ENCODE measurements at places on chromosomes 2 and 18.

DNA sequence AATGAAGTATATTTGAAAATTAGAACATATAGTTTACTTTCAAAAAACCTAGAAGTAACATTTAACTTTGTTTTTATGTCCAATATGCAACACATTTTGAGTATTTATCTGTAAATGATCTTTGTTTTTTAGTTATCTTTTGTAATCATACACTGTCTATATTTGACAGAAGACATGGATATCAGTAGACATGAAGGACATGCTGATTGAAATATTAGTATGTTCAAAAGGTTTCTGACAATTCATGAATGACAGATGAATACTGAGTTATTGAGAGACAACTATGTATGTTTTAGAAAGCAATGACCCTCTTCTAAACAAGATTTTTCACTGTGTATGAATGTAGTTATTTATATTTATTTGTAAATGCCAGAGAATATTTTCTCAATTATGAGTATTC lies 215.6 kb upstream of the TMEFF2 start:
- DNase-seq: no peak

GRCh38 chr2:20447437-20448245 lies 767 bp downstream of the RHOB start:
- DNase-seq: peak; percentile 83

DNA sequence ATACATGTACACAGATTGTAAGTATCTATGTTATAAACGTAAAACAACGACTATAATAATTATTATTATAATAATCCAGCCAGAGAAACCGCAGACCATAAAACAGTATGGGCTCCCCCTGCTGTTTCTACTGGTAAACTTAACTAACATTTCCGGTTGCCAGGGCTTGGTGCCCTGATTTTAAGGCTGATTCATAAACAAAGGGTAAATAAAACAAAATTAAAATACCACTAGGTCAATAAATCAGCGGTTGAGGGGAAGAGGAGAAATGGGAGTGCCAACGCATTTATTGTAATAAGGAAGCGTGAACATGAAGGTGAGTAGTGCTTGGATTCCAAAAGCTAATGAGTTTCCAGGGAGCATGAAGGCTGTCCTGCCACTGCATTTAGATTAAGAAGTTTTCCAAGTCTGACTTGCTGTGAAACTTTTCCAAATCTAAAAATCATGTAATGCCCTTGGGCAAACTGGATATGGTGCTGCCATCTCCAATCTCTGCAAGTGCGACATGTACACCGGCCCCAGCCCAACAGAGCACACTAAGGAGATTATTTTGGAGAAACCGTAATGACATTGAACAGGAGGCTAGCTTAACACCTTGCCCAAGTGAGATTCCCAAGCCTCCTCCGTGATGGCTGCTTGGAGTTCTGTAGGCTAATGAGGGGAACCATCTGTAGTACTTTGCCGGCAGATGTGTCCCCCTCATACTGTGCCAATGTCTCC lies 50.7 kb upstream of the HNRNPA3 start:
- DNase-seq: no peak

DNA sequence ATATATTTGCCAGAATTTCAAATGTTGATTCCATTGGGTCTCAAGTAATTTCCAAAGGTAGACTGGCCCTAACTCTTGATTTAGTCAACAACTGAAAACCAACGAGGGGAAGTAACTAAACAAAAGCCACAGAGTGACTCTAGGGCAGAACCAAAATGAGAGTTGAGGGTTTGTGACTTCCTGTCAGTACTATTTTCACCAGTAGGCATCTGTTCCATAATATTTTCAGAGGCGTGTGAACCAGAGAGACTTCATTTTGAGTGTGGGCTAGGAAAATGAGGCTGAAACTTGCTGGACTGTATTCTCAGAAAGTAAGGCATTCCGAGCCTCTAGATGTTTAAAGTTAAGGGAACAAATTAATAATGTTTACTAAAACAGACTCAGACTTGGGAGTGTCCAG lies 70.6 kb downstream of the GDF7 start:
- DNase-seq: no peak

DNA sequence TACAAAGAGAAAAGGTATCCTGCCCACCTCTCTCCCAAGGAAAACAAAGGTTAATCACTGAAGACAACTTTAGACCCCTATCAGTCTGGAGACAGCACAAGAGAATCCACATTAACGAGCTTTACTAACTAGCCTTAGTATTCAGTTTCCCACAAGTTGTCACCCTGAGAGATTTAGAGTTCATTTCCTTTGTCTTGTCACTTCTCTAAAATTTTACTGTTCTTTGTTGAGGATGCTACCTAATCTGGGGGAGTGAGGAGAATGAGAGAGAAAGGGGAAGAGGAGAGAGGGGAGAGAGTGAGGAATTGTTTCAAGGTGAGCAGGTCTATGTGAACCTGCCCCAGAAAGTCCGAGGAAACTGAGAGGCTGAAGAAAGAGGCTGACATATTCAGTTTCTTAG lies 28.4 kb downstream of the C2orf76 start:
- DNase-seq: no peak

DNA sequence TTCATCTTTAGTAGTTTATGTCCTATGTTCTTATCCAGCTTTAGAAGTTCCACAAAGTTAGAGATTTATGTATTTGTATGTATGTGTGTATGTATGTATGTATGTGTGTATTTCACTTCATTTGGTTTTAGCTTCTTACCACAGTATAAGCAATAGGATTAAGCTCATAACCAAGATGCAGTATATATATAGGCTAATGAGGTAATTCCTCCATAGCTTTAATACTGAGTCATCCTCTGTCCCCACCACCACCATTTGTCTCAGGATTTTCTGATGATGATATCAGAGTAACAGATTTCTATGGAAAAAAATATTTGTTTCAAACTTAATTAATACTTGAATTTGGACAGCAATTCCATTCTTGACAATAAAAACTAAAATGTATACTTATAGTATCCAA lies 159.2 kb downstream of the SOX11 start:
- DNase-seq: no peak

DNA sequence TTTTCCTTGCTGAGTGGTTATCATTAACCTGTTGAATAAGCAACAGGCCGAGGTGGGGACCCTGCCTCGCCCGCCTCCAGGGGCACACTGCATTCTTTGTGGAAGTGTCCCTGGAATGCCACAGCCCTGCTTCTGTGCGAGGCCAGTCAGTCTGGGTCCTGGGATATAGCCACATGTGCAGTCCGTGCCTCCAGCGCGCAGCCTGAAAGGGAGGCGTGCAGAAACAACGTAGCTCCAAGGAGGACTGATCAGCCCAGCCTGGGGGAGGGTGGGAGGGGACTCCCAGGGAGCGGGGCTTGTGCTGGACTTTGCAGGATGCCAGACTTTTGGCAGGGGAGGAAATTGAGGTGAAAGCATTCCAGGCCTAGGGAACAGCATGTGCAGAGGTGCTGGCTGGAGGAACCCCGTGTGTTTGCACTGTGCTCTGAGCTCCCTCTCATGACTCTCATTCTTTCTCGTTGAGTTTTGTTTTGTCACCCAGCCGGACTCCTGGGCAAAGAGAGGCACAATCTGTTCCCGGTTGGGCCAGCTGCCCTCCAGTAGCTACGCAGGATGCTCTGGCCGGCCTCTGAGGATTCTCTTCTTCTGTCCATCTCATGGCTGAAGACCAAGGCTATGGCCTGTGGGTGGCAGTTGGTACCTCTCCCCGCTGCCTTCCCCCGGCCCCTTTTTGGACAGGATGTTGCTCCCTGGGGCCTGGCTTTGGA lies 39.7 kb downstream of the HPCAL1 start:
- DNase-seq: no peak

Data from right kidney (tissue), 9 donors.